ENCODE measurements at places on chromosomes 5 and 9. TPM values are rescaled to one million over a fixed set of nuclear protein-coding genes. Genes with fewer than 3 reads are reported as not detected.

Gene DPYSL3
- total RNA-seq = 11.3 TPM

Gene PCDHB6
- total RNA-seq = 0.20 TPM

Gene GABRA1
- total RNA-seq = not detected

Gene HMCN2
- total RNA-seq = under 0.01 TPM

Gene IFNA2
- total RNA-seq = not detected

Gene IFNB1
- not detected for total RNA-seq

DNA sequence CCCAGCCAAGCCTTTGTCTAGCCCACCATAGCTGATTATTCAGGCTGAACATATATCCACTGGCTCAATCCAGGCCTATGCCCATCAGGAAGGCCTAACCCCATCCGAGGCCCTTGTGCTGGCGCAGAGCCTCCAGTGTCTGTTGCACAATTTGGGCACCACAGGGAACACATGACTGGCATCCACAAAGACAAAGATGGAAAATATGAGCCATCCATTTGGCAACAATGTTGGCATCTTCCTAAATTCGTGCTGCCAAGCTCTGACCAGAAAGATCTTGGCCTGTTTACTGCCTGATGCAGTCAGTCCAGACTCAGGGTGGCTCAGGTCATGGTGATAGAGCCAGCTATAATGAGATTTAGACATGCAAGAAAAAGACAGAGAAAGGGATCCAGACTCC lies 233.8 kb downstream of the PIK3R1 start:
- no peak for DNase-seq

DNA sequence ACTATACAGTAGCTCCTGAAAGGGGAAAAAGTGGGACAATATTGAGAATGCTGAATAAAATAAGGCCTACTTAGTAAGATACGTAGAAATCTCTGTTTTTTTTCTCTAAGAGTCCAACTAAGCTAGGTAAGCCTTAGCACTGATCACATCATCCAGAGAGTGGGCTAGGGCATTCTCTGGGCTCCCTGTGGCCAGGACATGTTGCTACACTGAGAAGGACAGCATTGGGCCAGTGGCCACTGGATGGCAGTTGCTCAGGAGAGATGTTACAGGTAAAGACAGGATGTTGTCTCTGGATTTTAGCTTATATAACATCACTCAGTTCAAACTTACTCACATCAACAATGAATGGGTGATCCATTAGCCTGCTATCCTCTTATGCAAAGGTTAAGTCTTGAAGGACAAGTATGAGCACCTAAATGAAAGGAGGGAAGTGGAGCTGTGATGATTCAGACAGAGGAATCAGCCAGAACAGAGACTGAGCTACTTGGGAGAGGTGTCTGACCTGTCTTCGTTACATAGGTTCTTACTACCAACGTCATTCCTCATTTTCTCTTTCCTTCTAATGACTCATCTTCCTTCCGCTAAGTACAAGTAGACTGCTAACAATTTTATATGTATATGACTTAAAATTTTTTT lies 226.6 kb upstream of the ADCY2 start:
- DNase-seq = no peak

DNA sequence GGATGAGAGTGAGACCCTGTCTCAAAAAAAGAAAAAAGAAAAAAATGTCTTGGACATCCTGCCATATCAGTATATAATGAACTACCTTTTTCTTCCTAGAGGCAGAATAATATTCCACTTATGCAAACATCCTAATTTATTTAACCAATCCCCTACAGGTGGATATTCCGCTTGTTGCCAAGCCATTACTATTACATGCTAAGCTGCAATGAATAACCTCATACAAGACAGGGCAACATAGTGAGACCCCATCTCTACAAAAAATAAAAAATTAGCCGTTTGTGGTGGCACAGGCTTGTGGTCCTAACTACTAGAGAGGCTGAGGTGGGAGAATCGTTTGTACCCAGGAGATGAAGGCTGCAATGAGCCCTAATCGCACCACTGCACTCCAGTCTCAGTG lies 1.7 kb upstream of the AFF4 start:
- no peak for DNase-seq

DNA sequence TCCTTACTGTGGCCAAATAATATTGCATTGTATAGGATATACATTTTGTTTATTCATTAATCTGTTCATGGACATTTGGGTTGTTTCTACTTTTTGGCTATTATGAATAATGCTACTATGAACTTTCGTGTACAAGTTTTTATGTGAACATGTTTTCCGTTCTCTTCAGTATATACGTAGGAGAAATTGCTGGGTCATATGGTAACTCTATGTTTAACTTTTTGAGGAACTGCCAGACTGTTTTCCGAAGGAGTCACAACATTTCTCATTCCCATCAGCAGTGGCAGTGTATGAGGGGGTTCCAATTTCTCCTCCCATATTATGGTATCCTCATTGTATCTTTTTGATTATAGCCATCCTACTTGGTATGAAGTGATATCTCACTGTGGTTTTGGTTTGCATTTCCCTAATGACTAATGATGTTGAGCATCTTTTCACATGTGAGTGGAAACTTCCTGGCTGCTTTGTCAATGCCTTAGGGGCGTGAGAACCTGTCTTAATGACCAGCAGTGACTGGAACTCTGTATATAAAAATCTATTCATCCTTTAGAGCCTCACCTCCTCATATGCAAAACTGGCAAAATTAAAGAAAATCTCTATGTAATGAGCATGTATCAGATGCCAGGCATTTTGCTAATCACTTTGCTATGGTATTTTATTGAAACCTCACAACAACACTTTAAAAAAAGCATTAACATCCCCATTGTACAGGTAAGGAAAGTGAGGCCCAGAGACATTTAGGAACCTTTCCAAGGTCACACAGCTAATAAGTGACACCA lies 47.8 kb upstream of the TGFBR1 start:
- peak; percentile 50 for DNase-seq

DNA sequence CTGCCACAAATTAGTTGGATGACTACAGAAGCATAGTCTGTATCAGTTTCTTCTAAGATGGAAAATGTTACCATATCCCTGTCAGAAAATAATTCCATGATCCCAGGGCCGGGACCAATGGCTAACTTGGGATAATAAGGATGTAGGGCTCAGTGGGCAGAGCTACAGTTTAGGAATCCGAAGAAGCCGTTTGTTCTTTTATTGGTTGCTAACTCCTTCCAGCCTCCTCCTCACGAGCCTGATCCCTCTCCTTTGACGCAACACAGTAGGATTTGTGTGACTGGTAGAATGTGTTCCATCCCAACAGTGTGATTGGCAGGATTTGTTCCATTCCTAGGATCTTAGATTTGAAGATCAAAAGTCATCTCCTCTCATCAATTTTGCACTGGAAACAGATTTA lies 496.9 kb downstream of the AGTPBP1 start:
- no peak for DNase-seq

- peak; percentile 60 for DNase-seq
Observed at GRCh38 chr5:80083101-80083890, 48.1 kb downstream of the THBS4 start.

GRCh38 chr9:116760636-116761035 lies 73.5 kb downstream of the TRIM32 start:
- DNase-seq = no peak

- no peak for DNase-seq
Observed at GRCh38 chr9:93361995-93362394, 89.5 kb upstream of the FAM120A start.

DNA sequence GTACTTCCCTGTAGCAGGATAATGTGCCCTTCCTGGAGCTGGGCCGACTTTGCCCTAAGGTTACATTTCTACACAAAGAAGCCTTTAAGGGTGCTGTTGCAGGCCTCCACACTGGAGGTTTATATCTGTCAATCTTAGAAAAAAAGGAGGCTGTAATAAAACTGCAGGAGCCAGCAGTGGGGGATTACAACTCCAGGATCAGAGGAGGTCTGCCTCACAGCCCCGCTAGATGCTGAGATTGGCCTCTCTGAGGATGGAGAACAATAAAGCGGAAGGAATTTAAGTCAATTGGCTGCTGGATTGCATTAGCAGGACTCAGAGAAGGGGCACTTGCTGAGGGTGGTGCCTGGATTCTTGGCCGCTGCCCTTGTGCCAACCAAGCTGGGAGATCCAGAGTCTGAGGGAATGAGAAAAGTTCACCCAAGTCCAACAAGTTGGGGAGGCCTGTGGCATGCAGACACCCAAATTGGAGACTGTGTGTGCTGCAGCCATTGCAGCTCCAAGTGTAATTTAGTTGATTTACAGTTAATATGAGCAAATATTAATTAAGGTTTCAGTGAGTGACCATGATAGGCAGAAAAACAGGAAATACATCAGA lies 99.0 kb upstream of the SSBP2 start:
- no peak for DNase-seq

DNA sequence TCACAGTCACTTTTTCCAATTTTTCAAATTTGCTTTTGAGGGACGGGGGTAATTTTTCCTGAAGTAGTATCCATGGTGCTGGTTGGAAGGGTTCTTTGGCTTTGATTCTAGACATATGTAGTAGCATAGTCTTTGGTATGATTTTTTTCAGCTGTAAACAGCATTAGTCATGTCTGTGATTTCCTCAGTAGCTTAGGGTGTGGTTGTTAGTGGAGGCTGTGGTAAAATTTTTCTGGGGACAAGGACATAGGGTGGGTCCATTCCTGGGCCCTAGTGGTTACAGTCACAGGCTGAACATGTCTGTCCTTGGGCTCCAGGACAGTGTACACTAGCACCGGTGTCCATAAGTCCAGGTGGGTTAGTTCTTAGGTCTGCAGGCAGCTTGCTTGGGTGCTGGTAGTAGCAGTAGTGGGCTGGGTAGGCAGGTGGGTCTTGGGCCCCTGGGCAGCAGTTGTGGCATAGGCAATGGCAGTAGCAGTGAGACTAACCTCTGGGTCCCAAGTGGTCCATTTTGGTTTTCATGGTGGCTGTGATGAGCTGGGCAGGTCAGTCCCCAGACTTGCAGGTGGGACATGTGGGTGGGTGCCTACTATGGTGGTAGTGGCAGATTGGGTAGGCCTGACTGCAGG lies 100.0 kb upstream of the CXCL14 start:
- no peak for DNase-seq
